PC-3 (cell line): ENCODE measurements at places on chromosomes 2 and 18.

DNA sequence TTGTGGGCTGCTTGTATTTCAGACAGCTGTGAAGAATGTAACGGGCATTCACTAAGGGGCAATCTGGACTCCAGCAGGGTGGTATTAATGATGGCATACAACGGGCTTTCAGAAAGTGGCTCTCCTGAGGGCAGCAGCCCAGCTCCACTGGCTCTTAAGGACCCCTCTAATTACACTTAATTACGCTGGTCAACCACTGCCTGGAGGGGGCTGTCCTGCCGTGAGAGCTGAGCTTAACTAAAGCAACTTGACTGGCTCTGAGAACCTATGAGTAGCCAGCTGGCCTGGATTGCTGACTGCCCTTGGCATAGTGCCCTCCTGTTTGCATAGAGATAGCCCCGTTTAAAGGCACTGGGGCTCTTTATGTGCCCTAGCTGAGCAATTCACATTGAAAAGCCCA, 3.8 kb downstream of the LIPG start:
- no peak for DNase-seq

DNA sequence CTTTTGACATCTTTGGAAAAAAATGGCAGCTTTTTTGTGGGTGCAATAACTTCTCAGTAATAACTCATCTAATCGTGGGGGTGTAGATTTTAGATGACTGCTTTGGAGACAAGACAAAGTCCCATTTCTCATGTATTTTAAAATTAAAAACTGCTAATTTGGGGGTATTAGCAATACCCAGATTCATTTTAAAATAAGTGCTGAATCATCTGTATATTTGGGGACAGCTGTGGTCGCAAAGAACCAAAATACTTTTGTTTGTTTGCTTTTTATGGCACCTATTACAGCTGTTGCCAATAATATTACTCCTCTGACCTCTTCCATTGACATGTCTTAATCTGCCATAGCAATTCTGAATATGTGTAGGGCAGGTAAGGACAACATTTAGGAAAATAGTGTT, 45.4 kb downstream of the STAT1 start:
- DNase-seq: no peak

DNA sequence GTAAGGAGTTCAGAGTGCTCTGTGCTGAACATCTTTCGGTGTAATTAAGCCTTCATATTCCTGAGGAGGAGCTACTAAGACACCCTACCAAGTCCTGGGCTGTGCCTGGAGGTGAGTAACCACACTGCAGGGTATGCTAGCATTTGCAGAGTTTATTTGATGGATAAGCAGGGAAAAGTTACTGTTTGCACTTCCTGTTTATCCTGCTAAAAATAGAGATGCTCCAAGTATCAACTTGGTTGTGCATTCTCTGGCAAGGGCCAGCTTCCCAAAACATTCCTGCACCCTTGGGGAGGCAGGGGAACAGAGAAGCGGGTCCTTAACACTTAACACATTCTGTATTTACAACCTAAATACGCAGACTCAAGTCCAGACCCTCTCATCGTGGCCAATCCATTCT, 49.8 kb downstream of the PARD6G start:
- DNase-seq: no peak

- no peak for DNase-seq
Observed at GRCh38 chr2:128277961-128278681, 40.5 kb downstream of the HS6ST1 start.

DNA sequence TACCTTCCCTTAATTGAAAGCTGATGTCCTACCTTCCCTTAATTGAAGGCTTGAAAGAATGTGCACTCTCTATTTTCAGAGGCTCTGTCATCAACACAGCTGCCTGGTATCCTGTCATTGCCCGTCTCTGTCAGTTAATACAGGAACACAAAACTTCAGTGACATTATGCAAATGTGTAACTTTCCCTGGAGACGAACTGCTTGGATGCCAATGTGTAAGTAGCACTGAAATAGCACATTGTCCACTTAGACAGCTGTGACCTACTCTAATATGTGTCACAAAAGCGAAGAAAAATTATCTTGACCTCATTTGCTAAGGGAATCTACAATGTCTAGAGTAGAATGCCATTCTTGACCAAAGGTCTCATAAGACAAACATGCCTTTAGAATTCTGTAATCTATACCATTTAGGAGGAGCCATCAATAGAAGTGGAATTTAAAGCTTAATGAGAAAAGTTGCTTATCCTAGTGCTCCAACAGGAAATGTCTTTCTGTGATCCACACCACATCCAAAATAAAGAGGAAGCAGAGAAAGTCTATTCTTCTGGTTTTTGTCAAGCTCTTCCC, 138.1 kb downstream of the BARD1 start:
- no peak for DNase-seq

DNA sequence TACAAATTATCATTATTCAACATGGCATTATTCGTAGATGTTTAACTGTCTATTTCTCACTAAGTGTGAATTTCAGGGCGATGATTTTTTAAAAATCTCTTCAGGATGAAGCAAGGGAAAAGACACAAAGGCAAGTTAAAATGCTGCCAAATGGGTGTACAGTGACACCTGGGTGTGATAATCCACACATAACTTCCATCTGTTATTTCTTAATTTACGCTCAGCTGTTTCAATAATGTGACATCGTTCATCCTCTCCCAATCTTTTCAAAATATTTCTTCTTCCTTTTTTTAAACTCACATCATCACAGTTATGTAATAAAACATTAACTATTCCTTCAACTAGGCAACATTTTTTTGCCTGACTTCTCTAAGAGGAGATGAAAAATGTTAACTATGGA, 10.6 kb downstream of the PDE1A start:
- DNase-seq: no peak

GRCh38 chr2:45776160-45776955, 124.9 kb downstream of the PRKCE start:
- no peak for DNase-seq

DNA sequence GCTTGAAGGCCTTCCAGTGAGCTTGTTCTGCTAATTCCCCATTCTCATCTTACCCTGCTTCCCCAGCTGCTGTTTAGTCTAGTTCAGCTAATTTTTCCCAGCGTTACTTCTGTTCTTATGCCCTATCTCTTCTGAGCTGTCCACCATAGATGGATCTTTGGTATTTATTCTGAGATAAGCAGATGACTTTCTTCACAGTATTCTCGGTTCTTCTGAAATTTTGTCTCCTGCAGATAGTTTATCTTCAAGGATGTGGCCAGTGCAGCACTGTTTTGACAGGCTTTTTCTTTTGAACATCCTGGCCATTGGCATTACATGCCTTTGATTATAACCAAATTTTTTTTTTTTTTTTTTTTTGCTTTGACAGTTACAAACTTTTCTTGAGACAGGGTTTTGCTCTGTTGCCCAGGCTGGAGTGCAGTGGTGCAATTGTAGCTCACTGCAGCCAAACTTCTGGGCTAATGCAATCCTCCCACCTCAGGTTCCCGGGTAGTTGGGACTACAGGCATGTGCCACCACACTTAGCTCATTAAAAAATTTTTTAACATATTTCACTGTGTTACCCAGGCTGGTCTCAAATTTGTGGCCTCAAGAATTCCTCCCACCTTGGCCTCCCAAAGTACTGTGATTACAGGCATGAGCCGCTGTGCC, 134.2 kb downstream of the WDSUB1 start:
- DNase-seq: no peak

GRCh38 chr2:26735883-26736588, 28.0 kb upstream of the SLC35F6 start:
- DNase-seq: no peak

DNA sequence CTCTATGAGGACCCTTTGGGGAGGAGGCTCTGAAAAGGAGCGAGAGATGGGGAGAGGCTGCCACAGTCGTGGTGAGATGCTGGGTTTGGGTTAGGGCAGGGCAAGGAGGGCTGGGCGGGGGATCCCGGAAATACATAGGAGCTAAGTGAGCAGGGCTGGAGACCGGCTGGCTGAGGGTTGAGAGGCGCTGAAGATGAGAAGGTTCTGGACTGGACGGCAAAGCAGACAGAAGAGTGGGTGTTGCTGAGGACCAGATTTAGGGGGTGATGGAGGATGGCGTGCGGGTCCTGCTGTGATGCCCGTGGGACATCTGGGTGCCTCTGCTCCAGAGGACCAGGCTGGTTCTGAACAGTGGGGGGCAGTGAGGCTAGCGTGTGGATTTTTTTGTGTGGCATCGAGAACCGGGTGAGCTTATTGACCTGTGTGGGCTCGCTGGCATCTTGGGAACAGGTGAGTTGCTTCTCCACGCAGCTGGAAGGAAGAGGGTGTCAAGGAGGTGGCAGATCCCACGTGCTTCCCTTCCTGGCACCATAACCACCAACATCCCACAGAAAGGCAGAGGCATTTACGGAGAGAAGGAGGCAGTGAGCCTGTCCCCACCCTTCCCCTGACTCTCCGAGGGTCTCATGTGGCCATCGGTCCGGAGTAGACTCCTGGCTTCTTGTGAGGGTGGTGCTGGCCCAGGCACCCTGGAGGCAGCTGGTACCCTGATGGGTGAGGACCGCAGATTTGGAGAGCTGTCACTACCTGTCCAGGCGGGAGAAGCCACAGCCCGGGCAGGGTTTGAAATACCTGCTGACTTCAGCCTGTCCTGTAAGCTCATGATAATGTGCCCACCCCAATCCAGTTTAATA, 70.3 kb downstream of the ASB1 start:
- DNase-seq: no peak

DNA sequence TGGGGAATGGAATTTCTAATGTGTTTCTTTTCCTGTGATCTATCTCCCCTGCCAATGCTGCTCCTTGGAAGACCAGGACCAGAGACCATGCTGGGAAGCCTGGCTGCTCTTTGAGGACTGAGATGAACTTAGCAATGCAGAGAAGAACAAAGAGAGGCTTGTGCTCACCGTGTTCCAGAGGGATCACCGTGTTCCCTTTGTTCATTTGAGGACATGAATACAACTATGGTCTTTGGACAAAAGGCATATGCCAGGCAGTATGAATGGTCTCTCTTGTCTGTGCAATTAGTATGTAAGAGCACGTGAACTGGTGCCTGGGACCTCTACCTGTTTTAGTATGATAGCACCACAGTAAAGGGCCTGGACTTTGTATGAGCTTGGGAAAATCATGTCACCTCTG, 139.9 kb downstream of the TDRD15 start:
- DNase-seq: no peak

GRCh38 chr2:201407265-201407664, 44.0 kb downstream of the TRAK2 start:
- DNase-seq: no peak

DNA sequence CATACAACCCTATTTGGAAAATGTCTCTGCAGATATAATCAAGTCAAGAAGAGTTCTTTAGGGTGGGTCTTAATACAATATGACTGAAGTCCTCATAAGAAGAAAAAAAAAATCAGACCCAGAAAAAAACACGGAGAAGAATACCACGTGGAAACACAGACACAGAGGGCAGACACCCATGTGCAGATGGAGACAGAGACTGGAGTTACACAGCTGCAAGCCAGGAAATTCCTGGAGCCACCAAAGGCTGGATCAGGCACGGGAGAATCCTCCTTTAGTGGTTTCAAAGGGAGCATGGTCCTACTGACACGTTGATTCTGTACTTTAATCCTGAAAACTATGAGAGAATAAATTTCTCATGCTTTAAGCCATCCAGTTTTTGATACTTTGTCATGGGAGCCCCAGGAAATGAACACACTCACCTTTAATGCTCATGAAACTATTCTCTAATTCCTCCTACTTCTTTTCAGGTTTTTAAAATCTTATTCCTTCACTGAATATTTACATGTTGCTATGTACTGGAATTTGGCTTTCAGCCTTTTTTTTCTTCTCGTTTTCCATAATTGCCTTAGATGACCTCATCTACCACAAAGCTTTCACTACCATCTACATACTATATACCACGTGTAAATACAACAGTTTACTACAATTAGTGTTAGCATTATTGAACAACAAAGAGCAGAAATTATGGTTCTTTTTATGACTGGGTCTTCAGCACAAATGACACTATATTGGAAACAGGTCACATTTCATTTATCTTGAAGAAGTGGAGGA, 529.1 kb downstream of the IRS1 start:
- DNase-seq: no peak

GRCh38 chr2:63814114-63814513, 27.6 kb upstream of the UGP2 start:
- no peak for DNase-seq

GRCh38 chr18:3709205-3709604, 259.2 kb downstream of the TGIF1 start:
- no peak for DNase-seq

DNA sequence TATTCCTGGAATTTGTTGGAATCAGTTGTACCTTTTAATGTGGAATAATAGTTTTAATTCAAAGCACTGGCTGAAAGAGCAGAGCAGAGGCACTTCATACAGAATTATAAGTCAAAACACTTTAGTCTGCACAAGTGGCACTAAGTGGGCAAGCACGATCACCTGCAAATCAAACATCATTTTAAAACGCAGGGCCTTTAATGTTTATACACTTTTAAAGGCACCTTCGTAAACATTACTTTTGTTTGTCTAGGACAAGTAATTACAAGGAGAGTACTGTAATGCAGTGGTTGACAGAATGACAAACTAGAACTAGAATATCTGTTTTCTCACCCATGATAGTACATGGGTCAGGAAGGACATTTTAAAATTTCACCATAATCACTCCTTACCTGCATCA, 36.4 kb downstream of the LANCL1 start:
- DNase-seq: no peak

- no peak for DNase-seq
Observed at GRCh38 chr18:13455960-13456481, 237.5 kb downstream of the LDLRAD4 start.
